Activated gamma-delta T cell (primary cell): ENCODE measurements at places on chromosomes 7 and 10.

DNA sequence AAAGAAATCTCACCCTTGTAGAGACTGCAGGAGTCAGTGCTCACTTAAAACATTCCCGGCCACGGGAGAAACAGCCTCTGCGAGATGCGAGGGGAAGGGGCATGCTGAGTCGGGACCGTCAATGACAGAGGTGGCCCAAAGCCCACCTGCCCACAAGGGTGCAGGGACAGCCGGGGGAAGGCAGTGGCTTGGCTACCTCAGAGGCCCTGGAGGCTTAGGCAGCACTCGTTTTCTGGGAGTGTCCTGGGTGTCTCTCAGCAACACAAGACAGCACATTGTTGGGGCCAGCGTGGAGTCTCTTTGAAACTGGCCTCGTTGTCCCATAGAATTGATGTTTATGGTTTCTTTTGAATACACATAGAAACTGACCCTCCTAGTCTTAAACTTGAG lies 25.6 kb upstream of the SYCE1 start:
- no peak for DNase-seq

- no peak for DNase-seq
Observed at GRCh38 chr10:12177642-12178041, 18.0 kb downstream of the NUDT5 start.

GRCh38 chr10:126584836-126585235 lies 85.7 kb downstream of the C10orf90 start:
- no peak for DNase-seq

DNA sequence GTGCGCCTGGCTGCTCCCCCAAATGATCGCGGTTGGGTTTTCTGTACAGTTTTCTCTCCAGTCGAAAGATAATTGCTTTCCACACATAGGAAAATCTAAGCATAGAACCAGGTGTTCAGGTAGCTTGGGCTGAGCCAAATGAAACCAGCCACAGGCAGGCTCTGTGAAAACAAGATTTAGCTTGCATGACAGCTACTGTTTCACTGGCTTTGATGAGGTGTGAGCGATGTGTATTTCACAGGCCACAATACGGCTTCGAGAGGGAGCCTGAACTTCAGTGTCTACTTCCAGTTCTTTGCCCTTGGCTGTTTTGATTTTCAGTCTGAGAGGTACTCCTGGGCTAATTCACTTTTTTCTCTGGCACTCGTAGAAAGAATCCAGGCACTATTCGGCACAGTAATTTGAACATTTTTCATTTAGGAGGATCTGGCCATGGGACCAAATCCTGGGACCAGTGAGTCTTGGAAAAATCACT lies 110.5 kb downstream of the JCAD start:
- no peak for DNase-seq

DNA sequence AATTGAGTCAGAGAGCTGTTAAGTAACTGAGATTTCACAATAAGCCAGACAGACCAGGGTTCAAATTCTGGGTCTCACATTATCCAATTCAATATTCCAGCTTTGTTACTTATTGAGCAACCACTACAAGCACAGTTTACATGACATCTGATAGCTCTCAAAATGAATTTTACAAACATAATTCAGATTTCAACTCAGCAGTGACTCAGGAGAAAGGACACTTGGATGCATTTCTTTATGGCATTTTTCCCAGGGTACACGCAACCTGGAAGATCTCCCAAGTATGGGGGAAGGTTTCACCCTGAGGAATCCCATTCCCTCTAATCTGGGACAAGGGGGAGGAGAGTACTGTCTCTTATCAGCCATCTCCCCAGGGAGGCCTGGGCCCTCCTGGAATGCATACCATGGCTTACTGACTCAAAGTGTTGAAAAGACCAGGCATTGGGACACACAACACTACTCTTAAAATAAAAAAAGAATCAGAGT lies 102.4 kb downstream of the CFTR start:
- no peak for DNase-seq

DNA sequence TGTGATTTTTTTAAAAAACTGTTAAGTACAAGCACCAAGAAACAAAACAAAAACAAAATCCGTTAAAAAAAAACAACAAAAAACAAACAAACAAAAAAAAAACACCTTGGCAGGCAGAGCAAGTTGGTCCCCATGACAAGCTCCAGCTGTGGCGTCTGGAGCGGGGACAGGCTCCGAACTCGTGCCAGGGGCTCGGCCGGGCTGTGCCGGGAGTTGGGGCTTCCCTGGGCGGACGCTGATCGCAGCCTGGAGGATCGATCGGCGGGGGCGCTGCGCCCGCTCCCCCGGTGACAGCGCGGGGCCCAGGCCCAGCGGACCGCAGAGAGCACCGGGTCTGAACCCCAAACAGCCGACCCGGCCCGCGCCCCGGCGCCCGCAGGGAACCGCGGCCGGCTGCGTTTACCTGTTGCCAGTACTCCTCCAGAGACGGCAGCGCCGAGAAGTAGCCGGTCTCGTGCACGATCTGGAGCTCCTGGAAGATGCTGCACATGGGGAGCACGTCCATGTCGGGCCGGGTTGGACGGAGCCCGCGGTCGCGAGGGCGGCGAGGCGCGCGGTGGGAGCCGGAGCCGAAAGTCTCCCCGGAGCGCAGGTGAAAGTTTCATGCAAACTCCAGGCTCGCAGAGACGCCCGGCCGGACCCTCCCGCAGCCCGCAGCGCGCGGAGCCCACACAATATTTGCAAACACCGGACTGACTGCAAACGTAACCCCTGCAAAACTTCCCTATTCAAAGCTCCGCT lies at the start of gene KLF6:
KLF6 (minus strand) TSS at position 700 of the 741 bp plus-strand sequence; CDS start at position 505, 195 bp downstream.
- peak; percentile 48 for DNase-seq

- DNase-seq: no peak
Observed at GRCh38 chr7:98283127-98283886, 1.8 kb downstream of the BRI3 start.

DNA sequence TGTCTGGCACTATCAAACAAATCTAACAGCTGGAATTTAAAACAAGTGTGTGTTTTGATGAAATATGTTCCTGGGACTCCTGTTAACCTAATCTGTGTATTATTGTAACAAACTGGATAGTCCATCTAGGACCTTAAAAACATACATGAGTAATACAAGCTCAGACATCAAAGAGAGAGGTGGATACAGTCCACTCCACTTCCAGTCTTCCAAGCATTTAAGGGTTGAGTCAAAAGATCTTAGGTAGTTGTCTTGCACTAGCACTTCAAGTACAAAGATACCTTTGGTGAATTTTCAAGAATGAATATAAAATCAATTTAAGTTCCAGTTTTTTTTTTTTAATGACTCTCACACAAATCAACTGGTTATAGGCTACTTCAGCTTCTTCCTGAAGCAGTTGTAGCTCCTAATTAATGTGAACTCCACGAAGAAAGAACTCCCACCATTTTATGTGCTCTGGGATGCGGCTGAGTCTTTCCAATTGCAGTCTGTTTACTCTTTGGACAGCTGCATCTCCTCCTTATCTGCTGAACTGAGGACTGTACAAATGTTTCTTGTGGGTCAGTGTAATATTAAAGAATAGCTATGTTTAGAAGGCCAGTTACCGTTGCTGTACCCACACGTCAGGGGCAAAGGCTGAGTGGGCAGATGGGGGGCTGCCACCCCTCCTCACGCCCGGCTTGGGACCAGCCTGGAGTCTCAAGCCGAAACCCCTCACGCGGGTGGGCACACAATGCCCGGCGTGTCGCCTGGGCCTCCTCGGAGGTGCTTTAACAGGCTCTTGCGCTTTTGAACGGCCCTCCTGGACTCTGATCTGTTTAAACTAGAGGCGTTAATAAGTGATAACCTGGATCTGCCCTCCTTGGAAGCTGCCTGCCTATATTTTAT lies 2.9 kb upstream of the IGF2BP3 start:
- DNase-seq: no peak

- no peak for DNase-seq
Observed at GRCh38 chr10:75506930-75507329, 75.5 kb downstream of the LRMDA start.

DNA sequence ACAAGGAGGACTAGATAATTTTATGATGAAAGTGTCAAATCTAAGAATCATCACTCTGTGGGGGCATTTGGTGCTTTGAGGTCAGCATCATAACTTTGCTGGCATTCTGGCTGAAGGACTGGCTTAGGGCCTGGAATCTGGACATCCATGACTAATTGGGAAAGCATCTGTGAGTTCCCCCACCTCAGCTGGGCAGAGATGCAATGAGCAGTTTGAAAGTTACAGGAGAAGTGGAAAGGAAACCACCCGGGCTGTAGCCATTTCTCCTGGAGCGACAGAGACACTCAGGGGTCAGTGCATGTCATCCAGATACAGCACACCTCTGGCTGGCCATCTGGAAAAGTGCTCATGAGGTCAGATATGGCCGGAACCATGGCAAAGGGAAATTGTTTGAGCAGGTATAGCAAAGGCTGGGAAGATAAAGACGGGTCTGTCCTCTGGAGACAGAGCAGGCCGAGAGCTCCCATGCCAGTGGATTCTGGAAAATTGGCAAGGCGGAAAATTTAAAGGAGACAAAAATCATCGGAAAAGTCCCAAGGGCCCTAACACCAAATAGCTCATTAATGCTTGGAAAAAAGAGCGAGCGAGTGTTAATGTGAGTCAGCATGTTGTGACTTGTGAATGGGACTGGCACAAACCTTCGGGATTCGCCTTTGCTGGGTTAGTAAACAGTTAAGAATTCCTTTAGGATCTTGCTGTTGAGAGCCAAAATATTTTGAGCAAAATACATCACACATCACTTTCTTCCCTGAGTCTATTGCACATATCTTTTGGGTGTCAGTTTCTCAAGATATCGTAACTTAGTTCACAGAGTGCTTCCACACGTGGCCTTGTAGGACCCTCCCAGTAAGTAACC lies 188.4 kb upstream of the AGK start:
- no peak for DNase-seq
